ENCODE measurements at places on chromosomes 7 and 10.

DNA sequence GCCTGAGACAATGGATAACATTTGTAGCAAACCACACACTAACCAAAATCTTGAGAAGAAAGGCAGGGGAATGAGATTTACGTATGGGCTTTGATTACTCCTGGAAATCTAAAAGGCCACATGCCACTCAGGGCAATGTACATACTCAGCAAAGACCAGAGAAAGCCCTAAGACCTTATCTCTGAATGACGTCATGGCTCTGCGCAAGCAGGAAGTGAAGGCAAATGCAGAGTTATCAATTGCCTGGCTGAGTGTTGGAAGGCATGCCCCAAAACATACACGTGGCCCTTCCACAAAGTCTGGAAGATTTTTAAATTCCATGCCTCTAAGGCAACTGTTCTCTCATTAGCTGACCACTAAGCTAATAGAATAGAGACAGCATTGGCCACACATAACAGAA, 90.9 kb upstream of the NRBF2 start:
- DNase-seq: no peak

- DNase-seq: no peak
These were observed 1039.5 kb upstream of the SORCS1 start for GRCh38 chr10:108203905-108204527.

- DNase-seq: no peak
These were observed 17.7 kb downstream of the MDFIC start for GRCh38 chr7:114939484-114940097.

GRCh38 chr10:130580975-130581374, 444.8 kb downstream of the GLRX3 start:
- DNase-seq: no peak

GRCh38 chr7:37230221-37230620, 218.4 kb downstream of the ELMO1 start:
- no peak for DNase-seq

GRCh38 chr10:89916468-89917215, 215.3 kb downstream of the KIF20B start:
- no peak for DNase-seq

DNA sequence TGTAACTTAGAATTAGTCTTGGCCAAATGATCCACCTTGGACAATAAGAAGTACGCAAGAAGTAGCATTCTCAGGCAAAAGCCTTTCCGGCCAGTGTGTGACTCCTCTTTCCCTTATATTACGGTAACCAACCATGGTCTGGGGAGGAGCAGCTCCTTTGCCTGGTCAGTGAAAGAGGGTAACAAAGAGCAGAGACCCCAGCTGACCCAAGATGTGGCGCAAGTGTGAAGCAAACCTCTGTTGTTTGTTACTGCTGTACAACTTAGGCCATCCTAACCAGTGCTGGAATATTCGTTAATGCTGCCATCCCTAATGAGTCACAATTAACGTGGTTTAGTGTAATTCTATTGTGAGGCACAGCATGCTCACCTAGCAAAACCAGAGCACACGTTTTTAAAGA, 44.0 kb downstream of the HIPK2 start:
- no peak for DNase-seq

DNA sequence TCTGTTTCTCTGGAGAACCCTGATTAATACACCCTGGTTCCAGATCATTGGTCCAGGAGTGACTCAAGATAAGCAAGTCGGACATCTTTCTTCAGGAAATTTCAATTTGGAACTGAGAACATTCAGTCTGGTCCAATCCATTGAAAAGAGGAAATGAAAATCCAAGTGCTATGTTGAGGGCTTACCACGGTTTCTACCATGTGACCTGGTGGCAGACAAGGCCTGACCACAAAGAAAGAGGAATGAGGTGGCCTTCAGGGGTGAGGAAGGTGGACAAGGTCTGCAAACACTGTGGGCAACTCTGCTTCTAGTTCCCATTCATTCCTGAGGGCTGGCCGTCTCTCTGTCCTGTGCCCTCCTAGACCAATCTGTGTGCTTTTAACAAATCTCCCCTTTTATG, 149.2 kb upstream of the GHITM start:
- DNase-seq: no peak

DNA sequence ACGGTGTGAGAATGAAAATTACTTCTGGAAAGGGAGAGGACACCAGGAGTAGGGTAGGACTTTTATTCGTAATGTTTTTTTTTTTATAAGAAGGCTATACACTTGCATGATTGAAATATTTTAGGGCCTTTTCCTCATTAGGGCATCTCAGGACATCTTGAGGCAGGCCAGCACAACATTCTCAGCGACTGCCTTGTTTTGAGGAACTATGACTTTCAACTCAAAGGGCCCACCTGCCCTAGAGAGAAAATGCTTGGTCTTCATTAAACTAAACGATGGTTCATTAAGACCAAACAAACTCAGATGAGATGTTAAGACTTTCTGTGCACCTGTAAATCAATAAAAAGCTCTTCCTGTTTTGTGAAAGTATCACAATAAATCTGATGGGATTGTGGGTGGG, 11.3 kb downstream of the NOD1 start:
- no peak for DNase-seq

DNA sequence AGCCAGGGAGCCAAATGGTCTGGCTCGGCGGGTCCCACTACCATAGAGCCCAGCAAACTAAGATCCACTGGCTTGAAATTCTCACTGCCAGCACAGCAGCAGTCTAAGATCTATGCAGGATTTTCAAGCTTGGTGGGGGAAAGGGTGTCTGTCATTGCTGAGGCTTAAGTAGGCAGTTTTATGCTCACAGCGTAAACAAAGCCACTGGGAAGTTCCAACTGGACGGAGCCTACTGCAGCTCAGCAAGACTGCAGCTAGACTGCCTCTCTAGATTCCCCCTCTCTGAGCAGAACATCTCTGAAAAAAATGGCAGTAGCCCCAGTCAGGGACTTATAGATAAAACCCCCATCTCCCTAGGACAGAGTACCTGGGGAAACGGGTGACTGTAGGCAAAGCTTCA, 277.6 kb upstream of the PHF14 start:
- DNase-seq: no peak

- no peak for DNase-seq
These were observed 9.8 kb downstream of the HSPA12A start for GRCh38 chr10:116732573-116732972.

DNA sequence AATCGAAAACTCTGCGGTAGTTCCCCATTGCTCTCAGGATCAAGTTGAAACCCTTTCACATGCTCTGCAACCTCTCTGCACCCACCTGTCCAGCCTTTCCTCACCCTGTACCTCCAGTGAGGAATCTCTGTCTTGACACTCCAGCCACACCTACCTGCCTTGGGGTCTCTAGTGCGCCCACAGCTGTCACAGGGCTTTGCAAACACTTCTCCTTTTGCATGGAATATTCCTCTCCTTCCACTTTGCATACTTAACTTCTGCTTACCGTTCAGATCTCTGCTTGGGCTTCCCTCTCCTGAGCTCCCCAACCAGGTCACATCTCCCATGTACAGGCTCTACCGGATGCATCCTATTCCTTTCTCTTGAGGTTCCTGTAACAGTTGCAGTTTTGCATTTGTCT, 6.6 kb upstream of the ZYX start:
- no peak for DNase-seq

DNA sequence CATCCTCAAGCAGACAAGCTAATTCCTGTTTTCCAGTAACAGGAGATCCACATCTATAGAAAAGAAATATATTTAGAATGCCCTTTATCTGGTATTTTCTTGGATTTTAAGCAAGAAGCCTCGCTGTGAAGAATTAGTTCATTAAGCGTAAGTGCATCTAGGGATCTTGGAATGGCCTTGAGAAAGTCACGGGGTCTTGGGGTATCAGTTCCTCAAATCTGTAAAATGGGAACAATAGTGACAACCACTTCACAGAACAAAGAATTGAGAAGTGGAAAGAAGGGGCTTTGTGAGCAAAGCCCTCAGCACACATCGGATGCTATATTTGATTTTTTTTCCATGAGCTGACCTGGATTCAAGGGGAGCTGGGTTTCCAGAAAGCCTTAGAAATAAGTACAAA, 32.3 kb upstream of the WDFY4 start:
- DNase-seq: no peak

DNA sequence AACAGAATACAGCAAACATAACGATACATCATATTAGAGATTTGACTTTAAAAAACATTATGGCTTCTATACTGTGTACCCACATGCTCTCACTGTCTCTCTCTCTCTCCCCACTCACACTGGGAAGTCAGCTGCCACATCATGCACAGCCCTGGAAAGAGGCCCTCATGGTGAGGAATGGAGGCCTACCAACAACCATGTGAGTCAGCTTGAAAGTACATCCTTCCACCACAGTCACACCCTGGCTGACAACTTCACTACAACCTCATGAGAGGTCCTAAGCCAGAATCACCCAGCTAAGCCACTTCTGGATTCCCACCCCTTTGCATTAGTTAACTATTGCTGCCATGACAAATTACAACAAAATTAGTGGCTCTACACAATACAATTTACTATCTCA, 23.3 kb upstream of the GPR22 start:
- no peak for DNase-seq

GRCh38 chr10:75593692-75594556, 162.5 kb downstream of the LRMDA start:
- no peak for DNase-seq

DNA sequence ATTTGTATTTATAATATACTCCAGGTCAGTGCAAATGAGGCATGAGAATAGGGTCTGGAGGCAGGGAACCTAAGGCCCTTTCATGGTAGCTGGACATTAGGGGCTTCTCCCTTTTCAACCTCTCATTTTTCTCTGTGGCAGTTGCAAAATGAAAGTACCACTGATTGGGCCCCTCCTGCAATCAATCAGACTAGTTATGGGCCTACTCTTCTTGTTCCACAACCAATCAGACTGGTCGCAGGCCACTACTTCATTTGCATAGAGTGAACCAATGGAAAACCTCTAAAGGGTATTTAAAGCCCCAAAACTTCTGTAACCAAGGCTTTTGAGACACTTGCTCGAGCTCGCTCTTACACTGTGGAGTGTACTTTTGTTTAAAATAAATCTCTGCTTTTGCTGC, 10.0 kb upstream of the PRPS1L1 start:
- no peak for DNase-seq

DNA sequence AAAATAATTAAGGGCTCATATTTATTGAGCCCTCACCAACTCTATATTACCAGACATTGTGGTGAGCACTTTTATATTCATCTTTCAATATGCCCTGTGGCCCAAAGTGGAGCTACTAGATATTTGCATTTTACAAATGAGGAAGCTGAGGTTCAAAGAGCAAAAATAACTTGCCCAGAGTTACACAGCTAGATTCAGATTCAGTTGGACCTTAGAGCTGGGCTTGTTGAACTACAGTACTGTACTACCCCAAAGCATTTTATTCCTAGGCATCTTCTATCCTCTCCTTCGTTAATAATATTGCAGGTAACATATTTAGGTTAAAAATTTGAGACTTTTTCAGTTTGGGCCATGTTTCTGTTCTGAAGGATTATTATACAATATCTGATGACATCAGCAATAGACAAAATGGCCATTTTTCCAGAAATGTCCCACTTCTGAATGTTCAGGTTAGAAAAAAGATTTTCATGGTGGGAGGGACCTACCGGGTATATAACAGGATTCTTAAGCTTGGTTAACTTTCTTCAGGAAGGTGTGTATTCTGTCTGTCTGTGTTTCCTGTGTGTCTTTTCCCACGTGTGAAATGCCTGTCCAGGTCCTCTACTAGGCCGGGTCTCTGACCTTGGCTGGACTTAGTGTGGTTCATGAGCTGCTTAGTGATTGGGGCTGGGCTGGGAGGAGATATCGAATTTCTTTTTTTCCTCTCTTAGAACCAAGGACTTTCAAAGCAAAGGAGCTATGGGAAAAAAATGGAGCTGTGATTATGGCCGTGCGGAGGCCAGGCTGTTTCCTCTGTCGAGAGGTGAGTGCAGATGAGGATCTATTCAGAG, 13.6 kb downstream of the PRXL2A start:
- DNase-seq: no peak

DNA sequence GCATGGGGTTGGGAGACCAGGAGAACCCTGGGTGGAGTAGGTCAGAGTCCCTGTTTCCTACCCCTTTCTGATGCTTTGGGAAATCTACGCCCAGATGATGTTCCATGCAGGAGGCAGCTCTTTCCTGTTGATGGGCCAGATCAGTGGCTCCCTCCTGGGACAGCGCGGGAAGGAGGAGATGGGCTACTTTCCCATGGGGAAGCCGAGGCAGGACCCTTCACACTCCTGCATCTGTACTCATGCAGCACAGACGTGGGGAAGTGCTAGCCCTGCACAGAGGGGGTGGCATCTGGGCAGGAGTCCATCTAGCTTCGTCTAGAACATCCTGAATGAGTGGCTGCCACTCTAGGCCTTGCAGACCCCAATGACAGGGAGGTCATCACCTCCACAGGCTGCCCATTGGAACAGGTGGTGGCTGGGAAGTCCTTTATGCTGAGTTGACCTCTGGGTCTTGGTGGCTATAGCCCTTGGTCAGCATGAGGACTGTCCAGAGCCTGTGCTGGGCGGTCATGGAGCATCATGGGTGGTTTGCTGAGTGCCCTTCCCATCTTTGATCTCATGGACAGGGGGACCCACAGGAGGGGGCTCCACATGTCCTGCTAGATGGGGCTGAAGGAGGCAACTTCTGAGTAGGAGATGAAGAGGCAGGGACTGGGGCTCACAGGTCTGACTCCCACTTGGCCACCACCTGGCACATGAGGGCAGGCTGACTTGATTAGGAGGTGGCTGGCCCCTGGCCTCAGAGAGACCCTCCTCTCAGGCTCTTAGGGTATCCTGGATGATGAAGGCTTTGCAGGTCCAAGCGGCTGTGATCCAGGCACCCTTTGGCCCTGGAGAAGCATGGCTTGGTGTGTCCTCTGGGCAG, 24.6 kb downstream of the RAMP3 start:
- DNase-seq: no peak

DNA sequence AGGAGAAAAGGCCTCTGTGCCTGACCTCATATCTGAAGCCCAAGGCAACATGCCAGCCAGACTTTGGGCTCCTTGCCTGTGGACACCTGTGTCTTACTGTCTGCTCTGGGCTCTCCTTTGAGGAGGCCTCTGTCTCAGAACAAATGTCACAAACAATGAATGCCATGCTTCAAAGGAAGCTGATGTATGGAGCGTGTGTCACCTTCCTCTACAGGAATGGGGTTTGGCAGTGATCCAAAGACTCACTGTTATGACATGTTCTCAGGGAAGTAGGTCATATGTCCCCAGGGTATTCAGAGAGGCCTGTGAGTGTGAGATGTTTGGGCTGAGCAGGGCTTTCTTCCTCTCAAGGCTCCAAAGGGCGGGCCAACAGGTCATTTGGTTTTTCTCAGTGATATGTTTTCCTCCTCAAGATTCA, 38.4 kb downstream of the PTPRE start:
- DNase-seq: no peak

GRCh38 chr7:159246702-159247480, 102.2 kb upstream of the VIPR2 start:
- no peak for DNase-seq
